Spleen (tissue), 13 donors: ENCODE measurements at places on chromosomes 3 and 15. TPM values are rescaled to one million over a fixed set of nuclear protein-coding genes. Genes with fewer than 3 reads are reported as not detected.

- DNase-seq: no peak
Measured at GRCh38 chr15:84937144-84937543, 44.5 kb upstream of the PDE8A start.

DNA sequence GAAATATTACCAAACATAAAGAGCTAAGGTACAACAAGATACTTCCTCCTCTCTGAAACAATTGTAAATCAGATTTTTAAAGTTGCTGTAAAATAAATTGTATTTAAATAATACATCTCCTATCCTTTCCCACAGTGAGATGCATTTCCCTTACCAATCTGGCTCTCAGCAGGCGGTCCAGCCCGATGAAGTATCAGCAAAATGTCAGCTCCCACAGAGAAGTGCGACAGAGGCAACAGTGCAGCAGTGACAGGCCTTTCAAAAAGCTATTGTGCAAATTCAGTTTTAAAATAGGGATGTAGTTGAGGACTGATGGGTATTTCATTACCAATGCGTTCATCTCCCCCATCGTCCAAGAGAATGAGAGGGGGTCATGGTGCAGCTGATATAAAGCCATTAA is 733.2 kb upstream of the GOLIM4 start:
- DNase-seq: no peak

GRCh38 chr3:71779674-71780377 is 5.1 kb downstream of the PROK2 start:
- no peak for DNase-seq

DNA sequence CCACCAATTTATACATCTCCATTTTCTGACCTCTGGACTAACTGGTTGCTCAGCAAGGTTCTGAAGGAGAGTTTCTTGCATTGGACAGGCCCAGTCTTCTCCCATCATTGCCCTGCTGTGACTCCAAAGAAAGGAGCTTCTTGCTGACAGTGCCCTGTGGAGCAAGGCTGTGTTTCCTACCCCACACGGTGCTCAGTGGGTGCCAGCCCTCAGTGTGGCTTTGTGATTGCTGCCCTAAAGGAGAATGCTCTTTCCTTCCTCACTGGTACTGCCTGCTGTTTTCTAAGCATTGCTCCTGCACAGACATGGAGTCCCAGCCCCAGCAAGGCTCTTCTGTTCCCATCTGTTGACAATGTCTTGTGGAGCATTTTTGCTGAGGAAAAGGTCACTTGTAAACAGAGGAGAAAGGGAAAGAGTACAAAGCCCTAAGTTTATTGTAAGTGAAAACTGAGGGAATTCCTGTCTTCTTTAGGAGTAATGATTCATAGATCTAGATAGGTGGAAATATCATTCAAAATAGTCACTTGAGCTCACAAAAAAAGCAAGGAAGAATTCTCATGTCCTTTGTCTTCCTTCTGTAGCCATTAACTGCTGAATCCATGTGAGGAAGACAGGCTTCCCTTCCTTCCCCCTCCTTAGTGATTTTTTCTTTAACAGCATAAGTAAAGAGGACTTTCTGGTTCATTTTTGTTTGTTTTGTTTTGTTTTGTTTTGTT is 62.9 kb downstream of the HMG20A start:
- no peak for DNase-seq

The ECE2 gene
- total RNA-seq: not detected
